Activated T-helper 1 cell treated with anti-CD3 and anti-CD28 coated beads, Interleukin-2, amount 50 U/mL, for 16 hours (primary cell): ENCODE measurements at places on chromosomes 12 and 14.
A peak's percentile ranks its signal among the peaks of the same experiment; 100 is the strongest.

DNA sequence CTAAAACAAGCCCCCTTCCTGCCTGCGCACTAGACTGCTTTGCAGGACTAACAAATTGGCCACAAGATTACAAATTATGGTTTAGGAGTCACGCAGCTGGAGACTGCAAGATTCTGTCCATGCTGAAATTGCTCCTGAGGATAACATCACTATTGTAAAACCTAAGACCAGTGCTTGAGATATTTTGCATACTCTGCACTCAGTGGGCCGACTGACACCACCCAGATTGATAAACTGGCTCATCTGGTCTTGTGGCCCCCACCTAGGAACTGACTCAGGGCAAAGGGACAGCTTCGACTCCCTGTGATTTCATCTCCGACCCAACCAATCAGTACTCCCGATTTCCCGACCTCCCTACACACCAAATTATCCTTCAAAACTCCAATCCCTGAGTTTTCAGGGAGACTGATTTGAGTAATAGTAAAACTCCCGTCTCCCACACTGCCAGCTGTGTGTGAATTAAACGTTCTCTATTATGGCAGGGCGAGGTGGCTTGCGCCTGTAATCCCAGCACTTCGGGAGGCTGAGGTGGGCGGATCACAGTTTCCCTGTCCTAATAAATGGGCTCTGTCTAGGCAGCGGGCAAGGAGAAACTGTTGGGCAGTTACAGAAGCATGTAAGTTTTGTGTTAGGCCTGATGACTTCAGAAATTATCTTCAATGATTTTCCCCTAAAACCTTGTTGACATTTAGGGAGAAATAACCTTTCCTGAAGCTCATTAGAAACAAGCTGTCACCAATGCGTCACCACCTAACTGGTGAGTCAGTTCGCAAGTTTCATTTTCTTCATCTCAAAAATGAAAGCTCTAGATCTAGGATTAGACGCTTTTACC is 5.3 kb upstream of the UBC start:
- no peak for DNase-seq

DNA sequence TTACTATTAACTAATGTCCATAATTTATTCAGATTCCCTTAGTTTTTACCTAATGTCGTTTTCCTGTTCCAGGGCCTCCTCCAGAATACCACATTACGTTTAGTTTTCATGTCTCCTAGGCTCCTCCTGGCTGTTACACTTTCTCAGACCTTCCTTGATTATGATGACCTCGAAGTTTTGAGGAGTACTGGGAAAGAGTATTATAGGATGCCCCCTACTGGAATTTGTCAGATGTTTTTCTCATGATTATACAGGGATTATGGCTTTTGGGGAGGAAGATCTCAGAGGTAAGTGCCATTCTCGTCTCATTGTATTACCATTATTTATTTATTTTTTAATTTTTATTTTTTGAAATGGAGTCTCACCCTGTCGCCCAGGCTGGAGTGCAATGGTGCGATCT is 17.7 kb upstream of the C1S start:
- no peak for DNase-seq

DNA sequence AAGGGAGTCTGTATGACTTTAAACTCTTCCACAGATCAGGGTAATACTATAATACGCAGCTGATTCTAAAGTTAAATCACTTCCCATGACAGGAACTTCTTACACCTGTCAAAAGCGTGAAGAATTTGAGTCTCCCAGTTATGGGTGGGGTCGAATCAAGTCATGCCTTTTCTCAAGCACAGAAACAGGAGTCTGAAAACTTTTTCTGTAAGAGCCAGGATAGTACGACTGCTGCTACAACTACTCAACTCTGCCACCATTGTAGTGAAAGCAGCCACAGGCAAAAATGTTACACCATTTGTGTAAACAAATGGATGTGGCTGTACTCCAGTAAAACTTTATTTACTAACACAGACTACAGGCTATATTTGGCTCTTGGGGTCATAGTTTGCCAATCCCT is 90.3 kb downstream of the DUSP6 start:
- DNase-seq, result no peak

GRCh38 chr14:67127174-67127573 is 62.1 kb upstream of the GARIN2 start:
- DNase-seq, result no peak

DNA sequence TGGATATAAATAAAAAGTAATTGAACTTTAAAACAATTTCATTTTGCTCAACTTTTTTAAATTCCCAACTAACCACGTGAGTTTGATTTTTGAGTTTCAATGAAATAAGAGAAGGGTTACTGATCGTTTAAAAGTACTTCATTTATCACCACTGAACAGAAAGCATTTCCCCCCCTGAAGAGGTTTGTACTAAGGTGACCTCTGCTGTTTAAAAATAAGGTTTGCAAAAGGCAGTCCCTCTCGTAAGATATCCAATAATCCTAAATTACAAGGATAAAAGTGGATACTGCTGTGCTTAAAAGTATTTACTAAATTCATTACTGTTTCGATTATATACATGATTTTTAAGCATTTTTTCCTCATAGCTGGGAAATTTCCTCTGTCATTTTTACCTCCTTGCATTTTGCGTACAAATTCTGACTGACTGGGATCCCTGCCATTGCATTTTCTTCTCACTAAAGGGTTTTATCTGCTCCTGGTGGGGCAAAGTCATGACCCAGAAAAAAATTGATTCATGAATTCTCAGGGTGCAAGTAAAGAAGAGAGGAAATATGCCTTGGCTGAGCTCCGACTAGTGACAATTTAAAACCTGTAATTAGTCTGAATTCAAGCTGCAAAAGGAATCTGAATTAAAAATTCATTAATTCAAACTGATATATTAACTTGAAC is 463.8 kb downstream of the PRKD1 start:
- DNase-seq, result no peak

GRCh38 chr12:47281667-47282171 is 202.0 kb upstream of the AMIGO2 start:
- no peak for DNase-seq

DNA sequence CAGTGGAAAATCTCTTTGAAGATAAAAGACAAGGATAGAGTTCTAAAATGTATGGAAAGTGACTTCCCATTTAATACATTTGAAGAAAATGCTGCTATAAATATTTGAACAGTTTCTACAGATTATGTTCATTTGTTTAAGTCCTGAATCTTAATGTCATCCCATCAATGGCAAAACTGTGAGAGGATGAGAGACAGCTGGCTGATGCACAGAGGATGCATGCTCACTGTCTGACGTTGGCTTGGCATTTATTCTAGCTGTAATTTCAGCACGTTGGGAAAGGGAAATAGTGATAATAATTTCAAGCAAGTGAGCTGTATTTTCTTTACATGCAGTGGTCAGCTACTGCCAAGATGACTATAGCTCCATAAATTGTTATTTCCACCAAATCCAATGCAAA is 40.5 kb downstream of the PPFIA2 start:
- DNase-seq, result no peak

GRCh38 chr12:90618586-90618985 is 336.4 kb downstream of the CCER1 start:
- DNase-seq, result no peak

DNA sequence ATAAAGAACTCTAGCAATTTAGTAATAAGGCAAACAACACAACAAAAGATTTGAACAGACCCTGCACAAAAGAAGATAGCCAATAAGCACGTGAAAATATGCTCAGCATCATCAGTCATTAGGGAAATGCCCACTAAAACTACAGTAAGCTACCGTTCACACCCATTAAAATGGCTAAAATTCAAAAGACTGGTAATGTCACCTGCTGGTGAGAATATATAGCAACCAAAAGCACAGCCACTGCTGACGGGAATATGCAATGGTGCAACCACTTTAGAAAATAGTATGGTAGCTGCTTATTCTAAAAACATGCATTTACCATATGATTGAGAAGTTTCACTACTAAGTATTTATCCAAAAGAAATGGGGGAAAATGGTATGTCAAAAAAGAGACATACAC is 74.9 kb downstream of the DPF3 start:
- DNase-seq, result no peak

DNA sequence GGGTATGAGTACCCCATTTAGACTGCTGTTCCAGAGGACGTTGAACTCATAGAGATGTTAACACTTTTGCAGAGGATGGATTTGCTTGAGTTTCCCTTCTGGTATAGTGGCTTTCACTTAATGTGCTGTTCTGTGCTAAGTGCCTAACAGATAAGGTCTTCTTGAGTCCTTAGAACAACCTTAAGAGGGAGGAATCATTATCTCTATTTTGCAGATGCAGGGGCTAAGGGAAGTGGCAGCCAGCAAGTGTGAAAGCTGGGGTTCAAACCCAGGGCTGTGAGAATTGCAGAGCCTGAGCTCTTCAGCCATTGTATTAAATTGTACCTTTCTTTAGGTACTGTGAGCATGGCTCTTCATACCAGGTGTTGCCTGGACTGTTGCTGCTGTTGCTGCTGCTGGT is 122.1 kb upstream of the NRXN3 start:
- DNase-seq, result no peak

DNA sequence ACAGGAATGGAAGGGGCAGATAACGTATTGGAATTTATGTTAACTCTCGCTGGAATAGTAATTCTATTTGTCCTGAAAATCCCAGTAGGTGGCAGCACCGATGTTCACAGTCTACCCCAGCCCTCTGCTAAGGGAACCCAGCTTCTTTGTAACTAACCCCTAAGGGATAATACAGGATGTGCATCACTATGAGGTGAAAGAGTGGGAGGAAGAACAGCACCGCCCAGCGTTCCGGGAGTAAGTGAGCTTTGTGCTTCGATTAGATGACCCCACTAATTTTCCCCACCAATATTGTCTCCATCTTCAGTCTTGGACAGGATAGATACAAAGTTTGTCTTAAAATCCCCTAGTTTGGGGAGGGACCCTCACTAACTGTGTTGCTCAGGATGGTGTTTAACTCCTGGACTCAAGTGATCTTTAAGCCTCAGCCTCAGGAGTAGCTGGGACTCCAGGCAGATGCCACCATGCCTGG is 2.7 kb downstream of the SLC2A3 start:
- peak; percentile 55 for DNase-seq
